ENCODE measurements at places on chromosomes 6 and 20. TPM values are rescaled to one million over a fixed set of nuclear protein-coding genes. Genes with fewer than 3 reads are reported as not detected.
A peak's percentile ranks its signal among the peaks of the same experiment; 100 is the strongest.

- DNase-seq, result no peak
These were observed 35.7 kb upstream of the CCDC167 start for GRCh38 chr6:37535428-37535758.

- DNase-seq, result no peak
These were observed 59.9 kb upstream of the SOX4 start for GRCh38 chr6:21533678-21534077.

- DNase-seq, result no peak
These were observed 7.1 kb downstream of the CDKAL1 start for GRCh38 chr6:20541382-20541781.

DNA sequence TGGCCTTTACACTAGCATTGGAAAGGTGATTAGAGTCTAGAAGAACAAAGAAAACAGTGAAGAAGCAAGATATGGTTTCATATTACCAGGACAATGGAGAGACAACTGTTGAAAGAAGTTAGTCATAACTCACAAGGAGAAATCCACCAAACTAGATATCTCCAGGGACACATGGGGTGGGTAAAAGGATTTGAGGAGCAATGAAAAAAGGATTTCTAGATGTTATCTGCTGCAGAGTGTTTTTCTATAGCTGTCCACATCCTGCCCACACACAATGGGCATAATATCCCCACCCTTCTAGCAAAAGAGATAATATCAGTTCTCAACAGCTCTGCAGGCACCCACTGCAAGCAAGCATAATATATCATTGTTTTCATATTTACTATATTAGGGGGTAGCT lies 303.1 kb downstream of the HAO1 start:
- no peak for DNase-seq

GRCh38 chr6:135796643-135797305 lies 54.7 kb upstream of the PDE7B start:
- no peak for DNase-seq

GRCh38 chr6:162727322-162728182 lies at the start of the genes PACRG and PRKN:
PACRG (plus strand) TSS chr6:162727974.
PRKN (minus strand) TSS chr6:162727766.
- DNase-seq, result peak; percentile 96

- no peak for DNase-seq
These were observed 596.1 kb upstream of the NRSN1 start for GRCh38 chr6:23529902-23530301.

DNA sequence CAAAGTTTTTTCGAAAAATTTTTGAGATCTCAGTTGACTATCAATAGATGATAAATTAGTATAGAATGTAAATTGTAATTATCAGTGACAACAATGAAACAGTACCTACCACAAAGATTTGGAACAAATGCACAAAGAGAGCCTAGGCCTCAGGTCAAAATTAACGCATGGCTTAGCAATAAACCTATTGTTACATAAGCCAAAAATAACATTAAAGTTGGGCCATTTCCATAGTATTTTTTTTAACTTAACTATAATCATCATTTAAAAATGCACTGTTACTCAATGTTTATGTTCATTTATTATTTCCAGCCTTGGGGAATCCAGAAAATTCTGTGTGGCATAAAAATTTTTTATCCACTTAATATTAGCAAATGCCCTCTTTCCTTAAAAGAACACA lies 117.0 kb downstream of the EPB41L2 start:
- DNase-seq, result no peak

- DNase-seq, result no peak
These were observed 1.4 kb downstream of the OTOR start for GRCh38 chr20:16749573-16749972.

BPIFB2 gene
- total RNA-seq, result not detected

SAMD3 gene
- 339 TPM for total RNA-seq

EPHA7 gene
- not detected for total RNA-seq

All from natural killer cell (primary cell).